ENCODE measurements at places on chromosomes 2 and 18.

GRCh38 chr18:5546660-5547059 is 2.9 kb upstream of the EPB41L3 start:
- no peak for DNase-seq

- no peak for DNase-seq
Measured at GRCh38 chr2:53018825-53019425, 748.7 kb upstream of the CHAC2 start.

DNA sequence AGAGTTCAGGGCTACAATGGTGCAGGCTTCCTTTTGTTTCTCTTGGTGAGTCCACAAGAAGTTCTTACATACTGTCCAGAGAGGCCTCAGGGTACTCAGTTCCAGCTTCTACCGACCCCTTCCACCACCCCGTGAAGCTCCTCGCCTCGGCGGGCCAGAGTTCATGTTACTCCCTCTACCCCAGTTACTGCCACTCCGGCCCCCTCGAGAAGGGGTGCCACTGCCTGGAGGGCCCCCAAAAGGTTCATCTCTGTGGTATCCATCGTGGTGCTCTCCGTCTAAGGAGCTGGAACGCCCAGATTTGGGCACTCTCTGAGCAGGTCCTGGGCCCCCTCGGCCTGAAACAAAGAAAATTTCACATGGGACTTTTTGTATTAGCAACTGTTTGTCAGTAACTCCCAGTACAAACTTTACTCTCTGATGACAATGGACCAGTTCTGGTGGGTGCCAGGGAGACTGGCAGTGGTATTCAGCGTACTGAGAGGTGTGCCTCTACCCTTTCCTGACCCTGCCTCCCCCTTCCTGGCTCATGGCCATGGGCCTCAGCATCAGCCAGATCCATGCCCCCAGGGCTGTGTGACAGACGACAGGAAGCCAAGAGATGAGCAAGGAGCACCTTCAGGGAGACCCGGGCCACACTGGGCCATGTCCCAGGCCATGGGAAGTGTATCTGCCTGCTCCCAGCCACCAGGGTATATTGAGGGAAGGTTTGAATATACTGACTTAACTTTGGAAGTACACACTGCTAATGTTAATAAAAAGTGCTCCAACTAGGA is 5.1 kb downstream of the SFT2D3 start:
- no peak for DNase-seq

DNA sequence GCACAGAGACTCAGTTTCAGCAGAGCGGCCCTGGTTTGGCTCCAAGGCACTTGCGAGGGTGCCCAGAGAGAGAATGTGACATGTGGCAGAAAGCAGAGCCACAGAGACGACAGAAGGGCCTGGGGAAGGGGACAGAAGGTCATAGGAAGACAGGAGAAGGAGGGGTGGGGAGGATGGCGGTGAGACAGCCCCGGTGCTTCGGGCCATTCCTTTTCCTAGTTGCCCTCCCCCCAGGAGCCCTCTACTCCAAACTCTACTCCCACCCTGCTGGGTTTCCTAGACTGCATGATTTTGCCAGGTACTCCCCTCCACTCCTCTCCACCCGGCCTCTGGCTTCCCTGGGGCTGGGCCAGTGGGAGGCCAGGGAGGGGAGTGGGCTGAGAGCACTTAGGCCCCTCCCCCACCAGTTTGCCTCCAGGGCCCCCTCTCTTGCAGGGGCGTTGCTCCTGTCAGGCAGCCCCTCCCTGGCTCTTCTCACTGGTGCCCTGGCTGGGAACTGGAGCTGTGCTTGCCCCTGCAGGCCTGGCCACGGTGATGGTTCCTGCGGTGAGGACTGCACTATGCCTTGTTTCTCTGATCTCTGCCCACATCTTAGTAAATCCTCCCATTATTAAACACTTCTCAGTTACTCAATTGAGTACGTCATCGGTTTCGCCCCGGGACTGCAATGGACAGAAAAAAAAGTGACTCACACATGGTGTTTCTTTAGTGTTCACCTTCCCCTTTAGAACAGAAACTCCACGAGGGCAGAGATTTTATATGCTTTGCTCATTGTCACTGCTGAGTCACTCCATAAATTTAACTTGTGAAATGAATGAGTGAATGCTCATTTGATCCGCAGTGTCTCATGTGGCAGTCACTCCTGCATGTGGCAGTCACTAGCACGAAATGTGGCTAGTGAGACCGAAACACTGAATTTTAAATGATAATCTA is 58.7 kb upstream of the SP3 start:
- peak; percentile 35 for DNase-seq

DNA sequence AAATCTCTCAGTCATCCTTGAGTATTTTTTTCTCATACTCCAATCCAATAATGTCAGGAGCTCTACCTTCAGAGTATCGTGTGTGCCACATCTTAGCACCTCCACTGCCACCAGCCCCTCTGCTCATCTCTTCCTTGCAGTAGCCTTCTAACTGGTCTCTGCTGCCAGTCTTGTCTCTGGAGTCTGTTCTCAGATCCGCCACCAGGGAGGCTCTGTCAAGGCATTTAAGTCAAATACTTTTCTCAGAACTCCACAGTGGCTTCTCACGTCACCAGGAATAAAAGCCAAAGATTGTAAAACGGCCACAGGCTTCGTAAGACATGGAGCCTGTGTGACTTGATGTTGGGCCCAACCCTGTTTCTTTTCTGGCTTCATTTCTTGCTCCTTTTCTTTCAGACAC is 7.1 kb downstream of the UNC50 start:
- DNase-seq: no peak

DNA sequence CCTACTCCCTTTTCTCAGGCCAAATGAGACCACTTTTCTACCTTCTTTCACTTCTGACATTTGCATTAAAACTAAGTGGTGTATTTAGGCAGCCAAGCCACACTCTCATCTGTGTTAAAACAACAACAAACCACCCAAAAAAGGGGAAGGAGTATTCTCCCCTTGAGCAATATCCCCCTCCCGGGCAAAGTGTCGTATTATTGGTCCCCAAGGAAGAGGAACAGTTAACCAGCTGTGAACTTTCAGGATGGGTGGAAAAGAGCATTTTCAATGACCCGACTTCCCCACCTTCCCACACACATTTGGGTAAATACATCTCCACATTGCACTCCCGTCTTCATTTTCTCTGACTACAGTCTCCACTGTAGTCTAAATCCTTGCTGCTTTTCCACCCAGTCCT is 44.3 kb downstream of the FEZ2 start:
- DNase-seq: no peak

- no peak for DNase-seq
Measured at GRCh38 chr2:212033888-212034287, 504.7 kb downstream of the ERBB4 start.

DNA sequence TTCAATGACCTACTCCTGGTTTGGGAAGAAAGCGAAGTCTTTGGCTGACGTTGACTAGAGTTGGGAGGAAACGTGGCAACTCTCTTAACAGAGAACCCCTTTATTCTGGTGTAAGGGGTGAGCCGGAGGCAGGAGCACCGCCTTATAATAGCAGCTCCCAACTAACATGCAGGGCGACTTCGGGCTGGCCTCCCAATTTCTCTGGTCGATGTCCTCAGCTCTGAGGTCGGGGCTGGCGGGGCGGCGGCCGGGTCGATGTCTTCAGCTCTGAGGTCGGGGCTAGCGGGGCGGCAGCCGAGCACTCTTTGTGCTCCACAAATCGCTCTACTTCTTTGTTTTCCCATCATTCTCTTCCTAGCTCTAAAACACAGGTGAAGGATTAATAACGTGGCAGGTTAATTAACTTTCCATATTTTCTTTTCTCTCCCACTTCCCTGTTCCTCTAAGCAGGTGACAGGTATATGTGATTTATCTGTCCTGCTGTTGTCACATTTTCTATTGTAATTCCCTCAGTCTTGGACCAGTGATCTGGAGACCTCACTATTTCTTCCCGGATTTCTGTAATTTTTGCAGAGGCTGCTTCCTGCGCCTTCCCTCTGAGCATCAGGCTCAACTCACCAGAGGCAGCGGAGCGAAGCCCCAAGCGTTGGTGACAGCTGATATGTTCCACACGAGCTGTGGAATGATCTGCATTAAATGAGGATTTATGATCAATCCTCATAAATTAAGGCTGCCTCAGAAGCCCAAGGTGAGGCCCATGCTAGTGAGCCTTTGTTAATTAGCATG is 64.3 kb downstream of the ACKR3 start:
- DNase-seq: no peak

DNA sequence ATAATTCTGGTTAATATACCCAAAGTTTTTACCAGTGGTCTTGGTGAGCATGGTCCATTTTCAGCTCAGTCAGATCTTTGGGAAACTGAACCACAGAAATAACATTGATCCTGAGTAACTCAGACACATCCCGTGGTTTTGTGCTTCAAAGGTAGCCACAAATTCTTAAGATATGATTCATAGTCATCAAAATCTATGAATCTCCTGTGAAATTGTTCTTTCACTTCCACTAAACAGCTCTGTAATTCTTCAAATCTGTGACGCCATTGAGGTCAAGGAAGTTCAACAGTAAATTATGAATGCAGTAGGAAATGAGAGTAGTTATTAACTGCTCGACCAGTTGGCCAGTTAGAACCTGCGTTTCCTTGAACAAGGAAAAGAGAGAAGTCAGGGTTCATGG is 147.3 kb downstream of the IRS1 start:
- DNase-seq: no peak

- no peak for DNase-seq
Measured at GRCh38 chr2:30765876-30766470, 41.3 kb downstream of the CAPN13 start.

- DNase-seq: no peak
Measured at GRCh38 chr18:78611869-78612268, 367.7 kb upstream of the SALL3 start.

DNA sequence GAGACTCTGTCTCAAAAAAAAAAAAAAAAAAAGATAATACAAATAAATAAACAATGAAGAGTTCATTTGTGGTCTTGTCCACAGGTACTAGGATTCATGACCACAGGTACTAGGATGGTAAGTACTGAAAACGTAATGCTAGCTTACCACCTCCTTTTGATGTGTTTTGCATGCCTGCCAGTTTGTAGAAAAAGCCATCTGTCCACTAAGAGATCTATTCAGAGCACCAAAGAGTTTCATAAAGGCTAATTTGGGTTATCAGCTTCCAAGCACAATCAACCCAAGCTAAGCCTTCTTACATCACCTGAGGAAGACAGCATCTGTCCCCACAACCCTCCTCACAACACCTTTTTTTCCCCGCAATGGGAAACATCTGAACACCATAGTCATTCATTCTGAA is 477.2 kb downstream of the ZEB2 start:
- no peak for DNase-seq

DNA sequence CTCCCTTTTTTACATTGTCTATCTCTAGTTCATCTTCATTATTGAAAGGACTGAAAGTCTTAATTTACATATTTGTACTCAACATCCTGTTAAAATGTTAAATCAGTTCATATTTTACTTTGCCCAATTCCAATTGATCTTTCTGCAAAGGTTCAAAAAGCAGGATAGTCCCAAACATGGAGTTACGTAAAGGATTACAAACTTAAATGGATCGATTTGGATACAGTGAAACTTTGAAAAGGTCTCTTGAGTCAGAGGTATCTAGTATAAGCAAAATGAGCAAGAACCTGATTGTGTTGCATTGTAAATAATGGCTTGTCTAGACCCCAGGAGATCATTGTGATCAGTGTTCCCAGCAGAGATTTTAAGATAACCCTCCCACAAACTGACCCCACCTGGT is 4.1 kb downstream of the DAPL1 start:
- DNase-seq: no peak

DNA sequence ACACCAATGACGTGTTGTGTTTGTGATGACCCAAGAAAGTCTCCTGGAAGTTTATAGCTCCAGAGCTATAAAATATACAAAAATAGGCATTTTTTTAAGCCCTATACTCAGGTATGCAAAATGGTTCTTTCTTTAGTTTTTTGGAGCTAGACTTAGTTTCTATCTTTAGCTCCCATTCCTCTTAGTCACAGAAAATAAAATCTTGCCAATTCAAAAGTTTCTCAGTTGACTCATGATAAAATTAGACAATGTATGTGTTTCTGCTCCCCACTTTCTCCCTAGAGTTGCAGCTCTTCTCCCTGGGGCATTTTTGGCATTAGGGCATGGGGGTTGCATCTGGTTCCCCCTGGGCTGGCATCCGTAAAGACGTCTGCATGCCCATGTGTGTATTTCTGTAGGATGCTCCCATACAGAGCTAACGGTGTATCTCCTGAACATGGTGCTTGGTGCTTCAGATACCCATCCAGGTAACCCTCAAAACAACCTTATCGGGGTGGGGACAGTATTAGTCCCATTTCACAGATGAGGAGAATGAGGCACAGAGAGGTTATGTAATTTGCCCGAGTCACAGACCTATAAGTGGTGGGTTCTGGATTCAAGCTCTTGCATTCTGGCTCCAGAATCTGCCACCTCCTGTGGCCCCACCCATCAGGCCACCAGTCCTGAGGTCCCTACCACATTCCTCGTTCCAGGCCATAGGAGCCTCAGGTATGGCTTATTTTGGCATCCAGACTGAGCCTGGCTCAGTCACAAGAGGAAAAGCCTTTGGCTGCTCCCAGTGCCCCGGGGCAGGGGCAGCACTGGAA is 43.1 kb upstream of the ASAP2 start:
- DNase-seq: no peak

- DNase-seq: no peak
Measured at GRCh38 chr2:218717262-218717661, 6.6 kb downstream of the TTLL4 start.

DNA sequence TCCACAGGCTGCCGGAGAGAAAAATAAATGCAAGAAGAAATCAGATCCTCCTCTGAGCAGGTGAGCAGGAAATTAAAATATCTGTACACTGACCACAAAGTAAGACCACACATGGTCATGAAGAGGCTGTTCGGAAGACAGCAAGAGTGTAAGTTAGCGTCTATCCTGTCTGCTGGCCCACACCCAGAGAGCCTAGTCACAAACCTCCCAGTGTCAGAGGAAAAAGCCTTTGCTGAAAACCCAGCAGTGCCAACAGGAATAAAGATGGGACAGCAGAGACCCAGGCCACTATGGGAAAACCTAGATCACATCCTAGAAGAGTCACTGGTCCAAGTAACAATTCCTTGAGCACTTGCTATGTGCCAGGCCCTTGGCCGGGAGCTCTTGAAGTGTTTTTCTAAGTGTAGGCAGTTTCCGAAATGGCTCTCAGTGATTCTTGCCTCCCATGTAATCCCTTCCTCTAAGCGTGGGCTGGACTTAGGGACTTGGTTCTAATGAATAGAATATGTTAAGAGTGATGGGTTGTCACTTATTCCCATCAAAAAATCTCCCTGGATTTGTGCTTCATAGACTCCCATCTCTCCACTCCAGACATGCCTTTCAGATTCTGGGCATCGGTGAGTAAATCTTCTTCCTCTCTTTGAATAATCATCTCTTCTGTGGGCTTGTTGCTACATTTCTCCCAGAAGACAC is 110.9 kb upstream of the PKDCC start:
- DNase-seq: no peak
